ENCODE measurements at places on chromosomes 4 and X.

GRCh38 chr4:88940506-88940905, 116.5 kb downstream of the FAM13A start:
- no peak for DNase-seq

DNA sequence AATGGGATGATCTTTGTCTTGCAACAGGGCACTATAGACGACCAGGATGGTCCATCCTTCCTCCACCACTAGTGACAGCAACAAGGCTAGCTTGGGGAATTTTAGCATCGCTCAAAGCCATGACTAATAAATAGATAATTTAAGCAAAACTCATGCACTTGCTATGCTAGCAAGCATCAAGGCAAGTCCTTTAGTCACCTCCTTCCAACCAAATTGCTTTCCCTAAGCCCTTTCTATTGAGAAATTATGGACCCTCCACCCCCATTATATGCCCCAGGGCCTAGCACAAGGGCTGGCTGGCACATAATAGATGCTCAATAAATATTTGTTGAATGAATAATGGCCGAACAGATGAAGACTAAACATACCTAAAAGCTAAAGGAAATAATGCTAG, 28.6 kb downstream of the SLC16A2 start:
- DNase-seq = no peak

DNA sequence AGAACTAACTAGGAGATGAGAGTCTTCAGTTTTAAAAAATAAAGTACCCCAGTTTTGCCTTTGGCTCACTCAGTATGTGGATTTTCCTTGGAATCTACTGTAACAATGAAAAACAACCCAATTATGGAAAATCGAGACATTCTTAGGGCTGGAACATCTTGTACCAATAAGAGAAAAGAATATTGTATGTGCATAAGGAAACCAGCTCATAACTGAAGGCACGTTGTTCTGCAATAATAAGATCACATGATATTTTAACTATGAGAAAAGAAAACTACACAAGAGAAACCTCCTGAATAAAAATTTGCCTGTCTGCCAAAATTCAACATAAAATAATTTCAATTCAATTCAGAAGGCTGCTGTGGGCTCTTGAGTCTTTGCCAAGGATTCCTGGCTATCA, 261.8 kb upstream of the EDNRA start:
- DNase-seq = no peak

GRCh38 chr4:87632469-87632868, 17.6 kb upstream of the DMP1 start:
- DNase-seq = no peak

DNA sequence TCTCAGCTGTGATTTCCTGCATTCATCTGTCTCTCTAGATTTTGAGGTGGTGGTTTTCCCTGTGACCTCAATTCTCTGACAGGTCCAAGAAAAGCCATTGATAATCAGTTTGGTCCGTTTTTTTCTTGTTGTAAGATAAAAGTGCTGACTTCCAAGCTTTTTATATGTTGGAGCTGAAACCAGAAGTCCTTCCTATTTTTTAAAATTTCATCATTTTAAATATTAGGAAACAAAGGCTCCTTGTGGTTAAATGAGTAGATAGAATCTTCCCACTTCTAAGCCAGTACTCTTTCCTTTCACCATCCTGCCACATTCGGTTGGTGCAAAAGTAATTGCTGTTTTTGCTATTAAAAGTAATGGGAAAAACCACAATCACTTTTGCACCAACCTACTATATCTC, 18.3 kb downstream of the RNF175 start:
- no peak for DNase-seq

GRCh38 chr4:169619518-169619957, 840 bp upstream of the CLCN3 start:
- peak; percentile 38 for DNase-seq

DNA sequence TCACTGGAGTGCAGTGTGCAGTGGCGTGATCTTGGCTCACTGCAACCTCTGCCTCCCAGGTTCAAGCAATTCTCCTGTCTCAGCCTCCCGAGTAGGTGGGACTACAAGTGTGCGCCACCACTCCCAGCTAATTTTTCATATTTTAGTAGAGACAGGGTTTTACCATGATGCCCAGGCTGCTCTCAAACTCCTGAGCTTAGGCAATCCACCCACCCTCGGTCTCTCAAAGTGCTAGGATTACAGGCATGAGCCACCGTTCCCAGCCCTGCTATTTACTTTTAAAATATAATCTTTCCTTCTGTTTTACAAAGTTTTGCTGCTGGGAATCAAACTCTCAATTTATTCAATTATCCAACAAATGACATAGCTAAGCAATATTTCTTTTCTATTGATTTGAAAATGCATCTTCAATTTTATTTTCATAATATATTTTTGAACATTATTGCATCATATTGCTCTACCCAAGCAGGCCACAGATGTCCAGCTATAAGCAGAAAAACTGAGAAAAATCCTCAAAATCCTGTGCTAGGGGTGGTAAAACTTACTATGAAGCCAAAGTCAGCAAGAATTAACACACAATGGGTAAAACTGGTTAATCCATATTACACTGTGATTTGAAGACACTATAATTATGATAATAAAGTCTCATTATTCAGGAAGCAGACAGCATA, 5.2 kb downstream of the TIFA start:
- DNase-seq = no peak

- no peak for DNase-seq
Measured at GRCh38 chr4:109662771-109663170, 40.5 kb downstream of the CASP6 start.

DNA sequence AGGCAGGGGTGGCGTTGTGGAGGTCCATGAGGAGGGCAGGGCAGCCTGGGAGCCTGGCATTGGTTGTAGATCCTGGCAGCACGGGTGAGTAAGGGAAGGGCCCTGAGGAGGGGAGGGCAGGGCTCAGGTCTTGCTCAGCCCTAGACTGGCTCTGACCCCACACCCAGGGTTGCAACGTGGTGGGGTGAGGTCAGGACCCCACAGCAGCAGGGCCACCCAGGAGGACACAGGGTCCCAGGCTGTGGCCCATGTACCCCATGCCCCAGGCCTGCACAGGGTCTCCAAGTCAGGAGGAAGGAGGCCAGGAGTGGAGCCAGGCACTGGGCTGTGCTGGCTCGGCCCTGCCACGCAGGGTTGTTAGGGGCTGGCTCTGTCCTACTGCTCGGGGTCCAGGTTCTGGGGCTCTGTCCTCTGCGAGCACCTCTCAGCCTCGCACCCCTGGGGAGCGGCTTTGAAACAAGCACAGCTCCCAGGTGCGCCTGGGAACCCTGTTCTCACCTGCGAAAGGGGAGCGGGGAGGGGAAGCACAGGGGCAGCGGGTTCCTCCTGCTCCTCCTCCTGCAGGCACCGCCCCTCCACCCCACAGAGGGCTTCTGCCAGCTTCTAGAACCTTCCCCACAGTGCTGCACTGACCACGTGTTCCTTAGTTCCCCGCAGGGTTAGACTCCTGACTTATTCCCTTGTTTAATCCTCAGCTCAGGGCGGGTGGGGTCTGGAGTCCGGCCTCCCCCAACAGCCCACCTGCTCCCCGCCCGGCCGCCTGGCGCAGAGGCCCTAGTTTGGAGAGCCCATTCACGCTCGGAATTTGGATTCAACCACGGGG, 20.4 kb downstream of the MSANTD1 start:
- no peak for DNase-seq

GRCh38 chr4:1364217-1364616, 17.2 kb downstream of the UVSSA start:
- DNase-seq = no peak

GRCh38 chrX:107729558-107730297, 45.9 kb downstream of the TSC22D3 start:
- DNase-seq = no peak

DNA sequence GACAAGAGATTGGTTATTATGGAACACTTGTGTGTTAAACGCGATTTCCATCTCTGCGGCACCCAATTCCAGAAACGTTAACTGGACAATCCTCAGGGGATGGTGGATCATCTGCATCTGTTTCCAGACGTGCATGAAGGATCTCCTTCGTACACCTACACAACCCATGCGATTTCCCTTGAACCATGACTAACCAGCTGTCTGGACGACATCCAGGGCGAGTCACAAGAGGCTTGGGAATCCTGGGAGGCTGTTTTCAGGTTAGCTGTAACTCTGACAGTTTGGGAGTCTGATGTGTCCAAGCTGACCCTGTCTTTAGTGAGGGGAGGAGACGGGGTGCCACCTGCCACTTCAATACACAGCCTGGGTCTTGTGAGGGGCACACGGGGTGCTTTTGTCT, 84.5 kb downstream of the GATB start:
- DNase-seq = no peak

DNA sequence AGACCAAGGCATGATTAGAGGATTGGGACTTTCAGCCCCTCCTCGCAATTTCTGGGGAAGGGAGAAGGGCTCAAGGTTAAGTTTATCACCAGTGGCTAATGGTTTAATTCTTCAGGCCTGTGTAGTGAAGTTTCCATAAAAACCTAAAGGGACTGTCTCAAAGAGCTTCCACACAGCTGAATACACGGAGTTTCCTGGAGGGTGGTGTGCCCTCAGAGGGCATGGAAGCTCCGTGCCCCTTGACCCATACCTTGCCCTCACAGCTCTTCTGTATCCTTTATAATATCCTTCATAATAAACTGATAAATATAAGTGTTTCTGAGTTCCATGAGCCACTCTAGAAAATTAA, 66.6 kb upstream of the DDX60 start:
- no peak for DNase-seq

- no peak for DNase-seq
Measured at GRCh38 chr4:59537246-59537886, 1662.8 kb upstream of the ADGRL3 start.

GRCh38 chr4:48025005-48025404, 8.4 kb downstream of the NIPAL1 start:
- DNase-seq = no peak

- DNase-seq = no peak
Measured at GRCh38 chr4:159071178-159071968, 31.5 kb upstream of the RAPGEF2 start.

DNA sequence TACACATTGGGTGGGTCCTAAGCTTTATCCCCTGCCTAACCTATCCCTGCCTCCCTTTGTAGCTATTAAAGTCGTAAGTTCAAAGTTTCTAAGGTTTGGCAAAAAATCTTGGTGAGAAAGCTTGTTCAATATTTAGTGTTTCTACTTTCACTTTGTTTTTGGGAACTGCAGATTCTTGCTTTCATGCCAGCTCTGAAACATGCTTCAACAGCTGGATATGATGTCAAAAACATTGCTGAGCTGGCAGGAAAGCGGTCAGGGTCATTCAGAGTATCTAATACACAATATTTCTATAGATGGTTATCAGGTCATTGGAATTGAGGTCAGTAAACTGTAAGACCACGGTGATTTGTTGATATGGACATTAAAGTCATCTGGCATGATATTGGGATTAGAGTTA, 19.7 kb downstream of the CENPI start:
- DNase-seq = no peak

- no peak for DNase-seq
Measured at GRCh38 chr4:151584101-151584500, 175.1 kb downstream of the FHIP1A start.

- no peak for DNase-seq
Measured at GRCh38 chr4:108114503-108114902, 54.2 kb downstream of the LEF1 start.

- no peak for DNase-seq
Measured at GRCh38 chr4:164115236-164115635, 620.7 kb downstream of the TMA16 start.

DNA sequence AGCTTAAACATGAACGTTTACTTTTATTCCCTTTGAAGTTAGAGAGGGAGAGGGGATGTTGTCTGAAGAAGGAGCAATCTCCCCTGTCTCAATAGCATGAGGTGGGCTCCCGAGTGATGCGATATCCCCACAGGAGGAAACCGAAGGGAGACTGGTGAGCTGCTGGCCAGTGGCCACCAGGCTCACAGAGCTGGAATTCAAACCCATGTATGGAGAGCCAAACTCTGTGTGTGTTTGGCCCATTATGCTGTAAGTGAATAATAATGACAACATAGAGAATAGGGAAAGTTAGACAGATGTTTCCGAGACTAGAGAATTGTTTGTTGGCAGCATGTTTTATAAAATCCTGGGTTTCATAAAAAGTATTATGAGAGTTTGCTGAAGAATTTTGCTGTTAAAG, 66.1 kb upstream of the CLNK start:
- no peak for DNase-seq
